Kasumi-1 (cell line): ENCODE measurements at places on chromosomes 16 and 17.

GRCh38 chr16:84643180-84643583, 5.1 kb upstream of the KLHL36 start:
- peak; percentile 41 for DNase-seq

DNA sequence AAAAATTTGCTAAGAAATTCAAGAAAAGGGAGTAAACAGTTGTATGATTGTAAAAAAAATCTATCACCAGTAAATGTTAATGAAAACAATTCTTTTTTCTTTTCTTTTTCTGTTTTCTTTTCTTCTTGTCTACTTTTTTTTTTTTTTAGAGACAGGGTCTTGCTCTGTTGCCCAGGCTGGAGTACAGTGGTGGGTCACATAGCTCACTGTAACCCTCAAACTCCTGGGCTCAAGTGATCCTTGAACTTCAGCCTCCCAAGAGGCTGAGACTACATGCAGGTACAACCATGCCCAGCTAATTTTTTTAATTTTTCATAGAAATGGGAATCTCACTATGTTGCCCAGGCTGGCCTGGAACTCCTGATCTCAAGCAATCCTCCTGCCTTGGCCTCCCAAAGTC, 57.2 kb upstream of the SIAH1 start:
- DNase-seq = no peak

- DNase-seq = peak; percentile 17
Measured at GRCh38 chr16:21598701-21599121, 666 bp upstream of the METTL9 start.

- DNase-seq = no peak
Measured at GRCh38 chr17:29720551-29720950, 97.8 kb upstream of the CORO6 start.

- DNase-seq = no peak
Measured at GRCh38 chr17:20965492-20965891, 77.3 kb downstream of the USP22 start.
